Breast epithelium (tissue), 4 donors: ENCODE measurements at places on chromosomes 4 and X. TPM values are rescaled to one million over a fixed set of nuclear protein-coding genes. Genes with fewer than 3 reads are reported as not detected.

The RAB39B gene
- total RNA-seq = 0.73 TPM

The SYTL4 gene
- total RNA-seq = 29.9 TPM

The TMEM47 gene
- total RNA-seq = 37.0 TPM

The CCDC120 gene
- 4.3 TPM for total RNA-seq

The XG gene
- 0.59 TPM for total RNA-seq

The FHL1 gene
- total RNA-seq = 654 TPM

The FAT4 gene
- 13.4 TPM for total RNA-seq

GRCh38 chr4:177718514-177718913, 276.3 kb upstream of the AGA start:
- no peak for DNase-seq

DNA sequence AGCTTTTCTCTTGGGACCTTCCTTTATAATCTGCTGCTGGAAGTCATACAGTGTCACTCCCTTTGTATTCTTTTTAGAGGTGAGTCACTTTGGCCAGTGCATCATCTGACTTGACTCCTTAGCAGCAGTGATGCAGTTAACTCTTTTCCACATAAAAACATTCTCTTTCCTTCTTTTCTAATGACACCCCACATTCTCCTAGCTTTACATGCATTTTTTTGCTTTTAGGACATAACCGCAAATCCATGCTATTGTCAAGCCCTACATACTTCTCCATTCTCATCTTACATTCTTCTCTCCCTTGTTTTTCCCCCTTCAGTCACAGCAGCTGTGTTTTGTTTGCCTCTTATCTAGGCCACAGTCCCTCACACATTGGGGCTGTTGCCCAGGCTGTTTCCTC, 55.1 kb downstream of the ZNF330 start:
- no peak for DNase-seq

DNA sequence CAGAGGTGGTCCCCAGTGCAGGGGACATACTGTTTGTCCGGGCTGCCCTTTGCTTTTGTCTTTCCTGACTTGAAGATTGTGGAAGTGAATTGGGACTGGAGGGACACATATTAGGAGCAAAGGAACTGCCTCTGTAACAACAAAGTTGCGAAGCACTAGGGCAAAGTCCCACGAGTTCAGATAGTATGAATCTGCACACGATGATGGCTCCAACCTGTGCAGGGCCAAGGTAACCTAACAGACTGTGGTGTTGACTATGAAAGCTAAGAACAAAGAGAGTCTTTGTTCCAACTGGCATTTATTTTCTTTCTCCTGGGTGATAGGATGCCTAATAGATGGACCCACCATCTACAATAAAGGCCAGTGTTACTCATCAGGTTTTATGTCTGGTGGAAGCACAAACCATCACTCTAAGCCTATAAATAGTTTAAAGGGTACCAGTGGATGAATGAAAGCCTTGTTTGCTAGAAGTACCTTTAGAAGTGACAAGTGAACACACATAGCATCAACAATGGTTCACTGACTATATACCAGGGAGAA, 71.8 kb downstream of the TMA16 start:
- DNase-seq = no peak

- DNase-seq = no peak
These were observed 439.5 kb upstream of the MAGEB2 start for GRCh38 chrX:29775890-29776289.

DNA sequence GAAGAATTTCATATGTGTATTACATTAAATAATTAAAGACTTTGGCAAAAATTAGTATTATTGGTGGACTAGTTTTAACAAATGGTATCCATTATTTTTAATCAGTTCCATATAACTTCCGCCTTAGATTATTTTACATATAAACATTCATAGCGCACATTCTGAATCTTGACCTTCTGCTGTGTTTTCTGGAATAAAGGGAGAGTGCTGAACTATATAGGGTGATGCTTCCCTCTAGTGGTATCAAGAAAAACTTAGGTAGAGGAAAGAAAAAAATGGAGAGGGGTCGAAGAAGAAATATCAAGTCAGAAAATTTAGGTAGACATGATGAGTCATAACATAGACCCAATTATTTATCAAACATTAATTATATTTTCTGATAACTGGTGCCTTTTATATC, 155.6 kb upstream of the PACRGL start:
- no peak for DNase-seq

DNA sequence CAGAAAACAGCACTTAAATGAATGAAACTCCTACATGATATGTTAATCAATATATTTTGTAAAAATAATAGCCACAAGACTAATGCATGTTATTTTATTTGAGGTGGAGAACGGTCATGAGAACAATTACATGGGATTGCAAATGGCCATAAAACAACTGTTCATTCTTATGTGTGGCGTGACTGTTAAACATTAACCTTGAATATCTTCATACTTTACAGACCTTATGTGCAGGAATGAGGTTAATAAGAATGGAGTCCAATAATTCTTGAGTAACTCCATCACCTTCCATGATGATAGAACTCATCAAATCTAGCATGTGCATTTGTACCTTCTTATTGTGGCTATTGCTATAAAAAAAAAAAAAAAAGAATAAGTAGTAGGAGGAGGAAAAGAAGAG, 55.3 kb downstream of the PDS5A start:
- no peak for DNase-seq

DNA sequence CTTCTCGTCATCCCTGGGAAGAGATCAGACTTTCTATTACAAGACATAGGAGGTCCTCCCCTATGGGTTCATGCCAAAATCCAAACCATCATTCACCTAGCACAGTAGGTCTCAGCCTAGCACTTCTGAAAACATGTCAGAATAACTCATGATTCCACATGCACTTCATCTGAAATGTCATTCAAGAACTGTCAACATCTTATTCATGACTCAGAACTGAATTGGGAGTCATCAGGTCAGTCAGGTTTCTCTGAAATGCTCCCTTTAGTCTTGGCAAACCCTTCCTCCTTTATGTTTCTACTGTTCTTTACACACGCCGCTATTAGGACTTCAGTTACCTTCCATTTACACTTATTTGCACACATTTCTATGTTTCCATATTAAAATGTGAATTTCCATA, 67.2 kb downstream of the ANTXR2 start:
- DNase-seq = no peak

DNA sequence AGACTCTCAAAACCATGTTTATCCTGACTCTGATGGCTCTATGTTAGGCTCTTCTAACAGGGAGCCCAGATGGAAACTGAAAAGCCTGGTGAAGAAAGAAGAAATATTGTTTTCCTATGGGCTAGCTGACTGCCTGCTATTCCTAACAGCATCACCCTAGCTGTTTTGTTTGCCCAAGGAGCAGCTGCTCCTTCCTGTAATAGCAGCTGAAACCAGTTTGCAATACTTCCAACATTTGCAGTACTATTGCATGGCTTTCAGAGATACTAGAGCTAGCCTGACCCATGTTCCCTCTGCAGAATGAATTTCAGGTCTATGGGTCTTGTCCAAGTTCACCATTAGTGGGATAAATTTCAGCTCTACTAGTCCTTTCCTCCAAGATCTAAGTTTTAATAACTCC, 495.2 kb downstream of the INPP4B start:
- DNase-seq = no peak

- no peak for DNase-seq
These were observed 2.0 kb upstream of the PGK1 start for GRCh38 chrX:78102091-78102490.

DNA sequence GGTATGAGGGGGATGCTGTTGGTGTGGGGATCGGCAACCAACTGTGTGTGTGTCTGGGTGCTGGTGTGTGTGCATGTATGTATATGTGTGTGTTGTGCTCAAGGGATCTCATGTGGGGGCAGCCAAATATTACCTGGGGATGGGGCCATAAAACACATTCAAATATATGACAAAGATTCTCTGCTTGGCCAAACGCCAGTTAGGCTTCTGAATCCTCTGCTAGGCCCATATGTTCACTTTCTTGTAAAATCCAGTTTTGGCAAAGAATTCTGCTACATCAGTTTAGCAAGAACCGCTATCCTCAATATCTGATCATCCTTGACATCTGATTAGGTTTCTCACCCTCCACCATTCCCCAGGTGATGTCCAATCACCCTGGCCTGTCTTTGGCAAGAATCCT, 106.6 kb downstream of the RASL11B start:
- DNase-seq = no peak

GRCh38 chr4:33060674-33061542, 2340.7 kb downstream of the PCDH7 start:
- no peak for DNase-seq

GRCh38 chr4:75876218-75876617, 26.0 kb downstream of the PPEF2 start:
- no peak for DNase-seq

DNA sequence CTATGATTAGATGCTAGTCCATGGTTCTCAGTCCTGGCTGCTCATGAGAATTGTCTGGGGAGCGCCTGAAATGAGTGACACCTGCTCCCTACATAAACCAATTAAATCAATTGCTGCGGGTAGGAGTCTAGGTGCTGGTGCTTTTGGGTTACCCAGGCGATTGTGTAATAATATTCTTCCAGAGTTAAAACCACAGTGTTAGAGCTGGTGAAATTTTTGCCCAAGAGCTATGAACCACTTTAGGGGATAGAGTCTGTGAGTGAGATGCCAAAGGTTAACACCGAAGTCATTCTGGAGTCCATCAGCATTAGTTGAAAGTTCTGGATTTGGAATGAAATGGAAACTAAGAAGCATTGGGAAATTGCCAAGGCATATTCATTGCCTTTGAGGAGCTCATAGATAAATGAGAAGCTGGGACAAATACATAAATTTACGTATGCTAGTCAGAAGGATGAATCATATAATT, 15.3 kb downstream of the PDK3 start:
- no peak for DNase-seq

DNA sequence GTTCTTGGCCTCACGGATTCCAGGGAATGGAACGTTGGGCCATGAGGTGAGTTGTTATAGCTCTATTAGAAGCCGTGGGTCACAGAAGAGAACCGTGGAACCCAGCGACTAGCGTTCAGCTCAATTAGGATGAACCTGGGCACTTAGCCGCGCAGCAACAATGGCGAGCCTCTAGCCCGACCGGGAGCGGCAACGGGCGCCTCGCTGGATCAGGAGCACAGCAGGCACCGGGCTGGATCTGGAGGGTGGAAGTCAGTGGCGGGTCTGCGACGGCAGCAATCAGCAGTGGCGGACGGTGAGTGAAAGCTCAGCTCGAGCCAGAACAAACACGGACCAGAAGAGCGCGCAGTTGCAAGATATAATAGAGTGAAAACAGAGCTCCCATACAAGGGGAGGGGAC, 34.2 kb downstream of the AGA start:
- DNase-seq = no peak

- DNase-seq = no peak
These were observed 5.9 kb downstream of the ARHGEF38 start for GRCh38 chr4:105558277-105558676.

DNA sequence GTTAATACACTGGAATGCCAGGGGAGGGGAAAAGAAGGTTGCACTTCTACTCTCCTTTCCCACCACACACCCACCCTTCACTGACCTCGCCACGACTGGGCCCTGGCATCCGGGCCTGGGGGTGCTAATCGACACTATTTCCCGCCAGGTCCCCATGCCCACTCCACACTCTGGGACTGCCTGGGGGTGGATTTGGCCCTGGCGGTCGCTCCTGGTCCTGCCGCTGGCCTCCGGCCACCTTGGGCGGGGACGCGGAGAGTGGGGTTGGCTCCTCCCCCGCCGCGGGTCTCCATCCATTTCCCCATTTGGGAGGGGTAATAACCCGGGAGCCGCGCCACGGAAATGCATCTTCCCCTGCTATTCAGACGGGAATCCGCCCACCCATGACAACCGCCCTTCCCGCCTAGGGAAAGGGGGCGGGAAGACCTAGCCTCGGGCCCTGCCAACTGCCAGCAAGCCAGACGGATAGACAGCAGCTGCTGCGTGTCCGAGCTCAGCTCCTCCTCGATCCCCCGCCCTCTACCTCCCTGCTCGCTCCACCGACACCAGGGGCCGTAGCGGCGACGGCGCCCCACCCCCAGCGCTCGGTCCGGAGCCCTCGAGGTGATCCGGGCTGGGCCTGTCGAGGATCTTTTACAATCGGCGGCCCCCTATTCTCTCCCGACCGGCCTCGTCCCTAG, 78.1 kb downstream of the RLIM start:
- peak; percentile 71 for DNase-seq

DNA sequence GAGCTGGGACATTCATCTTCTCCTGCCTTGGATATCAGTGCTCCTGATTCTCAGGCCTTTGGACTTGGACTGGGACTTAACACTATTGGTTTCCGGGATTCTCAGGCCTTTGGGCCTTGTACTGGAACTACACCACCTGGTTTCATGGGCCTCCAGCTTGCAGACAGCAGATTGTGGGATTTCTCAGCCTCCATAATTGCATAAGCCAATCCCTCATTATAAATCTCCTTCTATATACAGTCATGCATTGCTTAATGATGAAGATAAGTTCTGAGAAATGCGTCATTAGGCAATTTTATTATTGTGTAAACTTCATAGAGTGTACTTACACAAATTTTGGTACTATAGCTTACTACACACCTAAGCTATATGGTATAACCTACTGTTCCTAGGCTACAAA, 8.9 kb upstream of the CCNG2 start:
- no peak for DNase-seq

DNA sequence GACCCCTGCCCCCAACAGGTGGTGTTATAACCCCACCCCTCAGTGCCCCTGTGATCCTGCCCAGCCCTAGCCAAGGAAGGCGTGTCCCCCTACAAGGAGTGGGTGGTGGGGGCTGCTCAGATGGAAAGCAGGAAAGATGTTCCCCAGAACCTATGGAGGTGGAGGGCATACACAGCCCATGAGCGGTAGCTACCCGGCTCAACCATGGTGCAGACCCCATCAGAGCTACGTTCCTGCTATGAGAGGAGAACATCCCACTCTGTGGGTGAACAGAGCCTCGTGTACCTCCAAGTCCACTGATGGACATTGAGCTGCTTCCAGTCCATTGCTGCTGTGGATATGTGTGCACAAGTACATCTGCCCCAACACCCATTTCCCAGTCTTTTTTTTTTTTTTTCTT, 71.1 kb downstream of the SHOX start:
- no peak for DNase-seq

- no peak for DNase-seq
These were observed 70.7 kb downstream of the UGT2A2 start for GRCh38 chr4:69568787-69569186.

DNA sequence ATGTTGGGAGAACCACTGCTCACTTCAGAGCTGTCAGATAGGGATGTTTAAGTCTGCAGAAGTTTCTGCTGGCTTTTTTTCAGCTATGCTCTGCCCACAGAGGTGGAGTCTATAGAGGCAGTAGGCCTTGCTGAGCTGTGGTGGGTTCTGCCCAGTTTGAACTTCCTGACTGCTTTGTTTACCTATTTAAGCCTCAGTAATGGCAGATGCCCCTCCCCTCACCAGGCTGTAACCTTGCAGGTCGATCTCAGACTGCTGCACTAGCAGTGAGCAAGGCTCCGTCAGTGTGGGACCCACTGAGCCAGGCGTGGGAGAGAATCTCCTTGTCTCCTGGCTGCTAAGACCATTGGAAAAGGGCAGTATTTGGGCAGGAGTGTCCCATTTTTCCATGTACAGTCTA, 36.8 kb downstream of the AFM start:
- DNase-seq = no peak

GRCh38 chr4:25870081-25870480, 7.3 kb upstream of the SEL1L3 start:
- DNase-seq = no peak

GRCh38 chr4:7609316-7609715, 174.6 kb upstream of the PSAPL1 start:
- DNase-seq = no peak
